ENCODE measurements at places on chromosomes 12 and 14.

DNA sequence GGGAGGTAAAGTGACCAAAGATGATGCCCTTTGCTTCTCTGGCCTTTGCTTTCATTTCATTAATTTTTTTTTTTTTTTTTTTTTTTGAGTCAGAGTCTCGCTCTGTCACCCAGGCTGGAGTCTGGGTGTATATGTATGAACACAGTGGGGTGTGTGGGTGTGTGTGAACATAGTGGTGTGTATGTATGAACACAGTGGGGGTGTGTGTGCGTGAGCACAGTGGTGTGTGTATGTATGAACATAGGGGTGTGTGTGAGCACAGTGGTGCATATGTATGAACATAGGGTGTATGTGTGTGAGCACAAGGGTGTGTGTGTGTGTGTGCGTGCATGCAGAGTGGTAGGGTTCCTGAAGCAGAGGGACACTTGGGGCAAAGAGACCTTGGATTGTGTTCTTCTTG, 9.6 kb downstream of the KLC1 start:
- no peak for DNase-seq

- DNase-seq, result peak; percentile 26
These were observed 19.2 kb downstream of the GALNT6 start for GRCh38 chr12:51372021-51372420.

DNA sequence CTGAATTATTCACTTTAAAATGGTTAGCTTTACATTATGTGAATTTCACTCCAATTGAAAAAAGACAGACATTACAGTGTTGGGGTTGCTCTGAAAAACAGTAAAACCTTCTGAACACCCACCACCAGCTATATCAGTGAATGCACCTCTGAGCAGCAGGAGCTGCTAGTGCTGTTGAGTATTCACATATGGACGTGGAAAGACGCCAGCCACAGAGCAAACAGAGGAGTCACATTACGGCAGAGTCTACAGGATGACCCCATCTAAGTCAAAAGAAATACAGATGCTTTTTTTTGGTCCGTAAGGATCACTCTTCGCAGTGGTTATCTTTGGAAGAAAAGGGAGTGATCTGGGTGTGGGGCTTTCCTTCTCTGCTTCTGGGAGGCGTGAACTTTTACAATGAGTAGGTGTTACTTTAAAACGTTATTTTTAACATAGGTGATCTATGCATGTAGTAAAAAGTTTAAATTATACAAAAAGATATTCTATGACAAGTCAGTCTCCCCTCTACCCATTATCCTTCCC, 4.5 kb downstream of the HVCN1 start:
- no peak for DNase-seq

DNA sequence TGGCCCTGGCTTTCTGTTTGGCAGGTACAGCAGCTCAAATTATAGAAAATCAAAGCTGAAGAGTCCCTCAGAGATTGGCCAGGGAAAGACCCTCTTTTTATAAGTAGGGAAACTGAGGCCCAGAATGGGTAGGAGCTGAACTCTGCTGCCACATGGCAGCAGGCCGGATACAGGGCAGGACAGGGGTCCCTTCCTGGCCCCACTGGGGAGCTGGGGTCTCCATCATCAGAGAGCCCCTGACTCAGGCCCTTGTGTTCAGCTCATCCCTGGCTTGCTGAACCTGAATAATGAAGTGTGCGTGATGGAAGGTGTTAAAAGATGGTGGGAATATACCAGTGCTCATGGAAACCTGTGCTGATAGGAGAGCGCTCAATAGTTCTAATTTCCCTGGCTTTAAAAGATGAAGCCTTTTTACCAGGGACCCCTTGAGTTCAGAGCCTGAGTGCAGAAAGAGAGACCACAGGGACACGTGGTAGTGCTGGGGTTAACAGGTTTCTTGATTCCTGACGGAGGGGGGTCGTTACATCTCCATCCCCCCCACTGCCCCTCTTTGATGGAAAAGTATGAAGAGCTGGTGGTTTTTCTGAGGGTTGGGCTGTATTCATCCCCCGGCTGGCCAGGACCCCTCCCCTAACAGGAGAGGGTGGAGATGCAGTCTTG, 4.4 kb downstream of the DLK1 start:
- DNase-seq, result no peak

DNA sequence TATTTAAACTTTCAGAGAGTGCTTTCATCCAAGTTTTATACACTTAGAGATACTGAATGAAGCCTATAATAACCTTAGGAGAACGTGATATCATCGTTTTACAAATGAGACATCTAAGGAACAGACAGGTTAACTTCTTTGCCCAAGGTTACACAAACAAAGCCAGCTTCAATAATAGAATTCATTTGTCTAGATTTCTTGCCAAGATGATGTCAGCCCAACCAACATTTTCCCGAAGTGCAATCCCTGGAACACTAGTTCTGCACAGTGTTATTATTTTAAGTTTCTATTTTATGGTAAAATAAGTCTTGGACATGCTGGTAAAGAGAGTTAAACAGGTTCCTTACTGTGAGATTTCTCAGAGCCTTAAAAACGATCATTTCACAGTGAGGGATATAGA, 174.6 kb downstream of the SLC25A21 start:
- DNase-seq, result no peak

DNA sequence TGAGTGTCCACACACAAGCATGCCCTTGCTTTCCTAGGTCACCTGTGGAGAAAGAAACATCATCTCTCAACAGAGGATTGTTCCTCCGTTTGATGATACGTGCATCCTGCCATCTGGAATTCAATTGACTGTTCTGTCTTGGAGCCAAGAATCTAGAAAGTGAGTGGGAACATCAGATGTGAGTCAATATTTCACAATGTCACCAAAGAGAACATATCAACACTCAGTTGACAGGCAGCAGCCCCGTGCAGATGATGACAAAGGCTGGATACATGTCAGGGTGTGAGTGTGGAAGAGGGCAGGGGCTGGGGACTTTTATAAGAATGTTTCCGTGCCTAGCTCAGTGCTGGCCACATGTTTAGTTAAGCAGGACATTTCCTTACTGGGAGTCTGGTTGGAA, 76.1 kb downstream of the TBC1D30 start:
- DNase-seq, result peak; percentile 18

- peak; percentile 69 for DNase-seq
These were observed 66.9 kb downstream of the METTL25 start for GRCh38 chr12:82425241-82425640.

DNA sequence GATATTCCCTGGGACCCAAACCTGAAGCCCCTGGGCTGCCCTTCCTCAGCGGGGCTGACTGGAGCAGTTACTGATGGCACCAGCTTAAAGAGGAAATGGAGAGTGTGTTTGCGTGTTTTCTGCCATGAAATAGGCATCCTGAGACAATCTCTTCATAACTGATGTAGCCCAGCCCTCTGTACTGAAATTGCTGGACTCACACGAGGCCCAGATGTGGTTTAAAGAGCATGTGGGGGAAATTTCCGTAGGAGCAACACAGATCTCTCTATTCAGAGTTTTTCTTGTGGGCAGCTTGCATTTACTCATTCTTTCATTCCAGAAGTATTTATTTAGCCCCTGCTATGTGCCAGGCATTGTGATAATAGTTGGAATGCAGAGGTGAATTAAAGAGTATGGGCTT, 782.1 kb upstream of the TBX3 start:
- DNase-seq, result no peak

- DNase-seq, result peak; percentile 35
These were observed 52.6 kb downstream of the DIP2B start for GRCh38 chr12:50557421-50557820.

DNA sequence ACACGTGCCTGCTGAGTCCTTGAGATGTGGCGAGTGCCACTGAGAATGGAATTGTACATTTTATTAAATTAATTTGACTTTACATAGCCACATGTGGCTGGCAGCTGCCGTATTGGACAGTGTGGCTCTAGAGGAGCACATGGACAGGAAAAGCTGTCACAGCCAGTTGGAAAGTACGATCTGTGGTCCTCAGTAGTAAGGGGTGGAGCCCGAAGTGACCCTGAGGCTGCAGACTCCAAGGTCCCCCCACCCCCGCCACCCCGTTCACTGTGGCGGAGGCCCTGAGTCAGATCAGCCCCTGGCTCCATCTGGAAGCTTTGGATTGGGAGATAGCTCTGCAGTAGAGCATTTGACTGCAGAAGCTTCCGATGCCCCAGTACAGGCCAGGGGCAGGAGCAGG, 25.8 kb upstream of the BEGAIN start:
- no peak for DNase-seq

- DNase-seq, result peak; percentile 94
These were observed 36.3 kb downstream of the LIMA1 start for GRCh38 chr12:50246873-50247612.

- no peak for DNase-seq
These were observed 385.8 kb downstream of the FLRT2 start for GRCh38 chr14:85915711-85916110.

GRCh38 chr14:105926373-105927095, 400.2 kb downstream of the TMEM121 start:
- no peak for DNase-seq
